ENCODE measurements at places on chromosomes 2 and 18.
A peak's percentile ranks its signal among the peaks of the same experiment; 100 is the strongest.

- DNase-seq, result no peak
Observed at GRCh38 chr2:197369228-197369932, 58.8 kb upstream of the ANKRD44 start.

DNA sequence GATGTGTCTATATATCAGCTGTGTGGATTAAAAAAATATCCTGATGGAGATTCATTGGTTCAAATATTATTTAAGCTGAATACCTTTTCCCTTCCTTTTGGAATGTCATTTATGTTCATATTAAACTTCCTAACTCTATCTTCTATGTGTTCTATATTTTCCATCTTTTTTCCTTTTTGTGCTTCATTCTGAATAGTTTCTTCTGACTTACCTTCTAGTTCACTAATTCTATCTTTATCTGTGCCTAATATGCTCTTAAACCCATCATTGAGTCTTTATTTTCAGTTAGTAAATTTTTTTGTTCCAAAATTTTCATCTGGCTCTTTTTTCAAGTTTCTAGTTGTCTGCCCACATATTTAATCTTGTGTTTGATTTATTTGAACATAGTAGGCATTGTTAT, 219.4 kb upstream of the STON1 start:
- no peak for DNase-seq

- no peak for DNase-seq
Observed at GRCh38 chr2:181123798-181124231, 143.4 kb downstream of the UBE2E3 start.

GRCh38 chr2:129936334-129936934, 43.0 kb upstream of the RAB6C start:
- DNase-seq, result no peak

- DNase-seq, result no peak
Observed at GRCh38 chr2:64656379-64656778, 2.7 kb upstream of the SERTAD2 start.

GRCh38 chr2:53694096-53694771, 73.4 kb upstream of the CHAC2 start:
- DNase-seq, result no peak

DNA sequence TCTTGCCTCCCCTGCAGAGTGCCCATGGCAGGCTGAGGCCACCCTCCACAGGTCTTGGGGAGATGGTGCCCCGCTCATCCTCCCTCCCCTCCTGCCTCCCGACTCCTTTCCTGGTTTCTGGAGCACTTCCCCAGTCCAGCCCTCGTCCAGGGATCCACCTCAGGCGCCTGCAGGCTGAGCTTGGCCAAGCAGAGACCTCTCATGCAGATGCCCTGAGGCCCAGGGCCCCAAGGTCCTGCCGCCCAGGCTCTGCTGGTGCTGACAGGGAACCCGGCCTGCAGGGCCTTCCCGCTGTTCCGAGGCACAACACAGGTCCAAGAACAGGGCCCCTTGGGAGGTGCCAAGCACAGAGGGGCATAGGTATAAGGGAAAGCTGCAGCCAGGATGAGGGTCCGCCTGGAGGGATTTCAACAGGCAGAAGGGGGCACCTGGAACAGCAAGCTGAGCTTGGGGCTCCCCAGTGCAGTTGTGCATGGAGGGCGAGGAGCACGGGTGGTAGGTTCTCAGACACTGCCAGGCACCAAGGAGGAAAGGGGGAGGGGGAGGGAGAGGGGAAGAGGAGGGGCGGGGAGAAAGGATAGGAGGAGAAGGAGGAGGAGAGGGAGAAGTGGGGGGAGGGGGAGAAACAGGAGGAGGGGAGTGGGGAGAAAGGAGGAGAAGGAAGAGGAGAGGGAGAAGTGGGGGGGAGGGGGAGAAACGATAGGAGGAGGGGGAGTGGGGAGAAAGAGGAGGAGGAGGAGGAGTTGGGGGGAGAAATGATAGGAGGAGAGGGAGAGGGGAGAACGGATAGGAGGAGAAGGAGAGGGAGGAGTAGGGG, 1.2 kb upstream of the ANO7 start:
- no peak for DNase-seq

DNA sequence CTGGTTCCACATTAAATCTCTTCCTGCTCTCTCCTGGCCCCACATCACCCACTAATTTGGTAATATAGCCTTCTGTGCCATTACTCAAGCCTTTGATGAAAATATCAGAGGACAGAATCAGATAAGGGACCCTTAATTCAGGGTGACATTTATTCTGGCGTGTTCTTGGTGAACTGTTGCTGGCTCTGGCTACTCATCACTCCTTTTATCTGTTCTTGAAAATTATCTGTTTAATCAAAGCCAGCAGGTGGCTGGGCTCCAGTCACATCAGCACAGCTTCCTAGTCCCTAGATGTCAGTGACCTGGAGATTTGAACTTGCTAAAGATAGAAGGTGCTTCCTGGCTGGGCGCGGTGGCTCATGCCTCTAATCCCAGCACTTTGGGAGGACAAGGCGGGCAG, 26.9 kb upstream of the SLC35F6 start:
- no peak for DNase-seq

DNA sequence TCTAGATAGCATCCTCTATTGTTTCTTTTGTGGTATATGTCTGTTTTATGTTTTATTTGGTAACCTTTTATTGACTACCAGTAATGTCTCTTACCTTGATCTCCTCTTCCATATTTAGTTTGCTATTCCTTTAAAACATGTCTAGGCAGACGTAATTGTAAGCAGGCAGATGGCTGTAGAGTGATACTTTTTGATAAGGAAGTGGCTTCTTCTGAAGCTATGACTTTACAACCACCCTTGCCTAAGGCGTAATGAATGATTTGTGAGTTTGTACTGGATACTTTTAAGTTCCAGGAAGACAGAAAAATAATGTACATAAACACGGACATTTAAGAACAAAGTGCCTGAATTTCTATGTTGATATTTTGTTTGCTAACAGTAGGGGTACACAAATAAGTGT, 85.6 kb downstream of the ZNF804A start:
- DNase-seq, result no peak

- DNase-seq, result no peak
Observed at GRCh38 chr2:191446910-191447309, 201.7 kb downstream of the MYO1B start.

DNA sequence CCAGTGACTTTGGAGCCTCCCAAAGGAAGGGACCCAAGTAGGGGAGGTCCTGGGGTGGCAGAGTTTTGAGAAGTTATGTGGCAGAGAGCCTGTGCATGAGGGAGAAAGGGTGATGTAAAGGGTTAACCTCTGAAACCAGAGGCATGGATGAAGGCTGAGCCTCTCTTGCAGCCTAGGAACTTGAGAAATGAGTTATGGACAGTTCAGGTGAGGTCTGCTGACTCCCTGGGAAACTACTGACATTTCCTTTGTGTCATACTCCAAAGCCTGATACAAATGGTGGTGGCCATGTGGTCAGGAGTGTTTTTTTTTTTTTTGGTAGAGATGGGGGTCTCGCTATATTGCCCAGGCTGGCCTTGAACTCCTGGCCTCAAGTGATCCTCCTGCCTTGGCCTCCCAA, 12.4 kb upstream of the GNLY start:
- DNase-seq, result no peak

DNA sequence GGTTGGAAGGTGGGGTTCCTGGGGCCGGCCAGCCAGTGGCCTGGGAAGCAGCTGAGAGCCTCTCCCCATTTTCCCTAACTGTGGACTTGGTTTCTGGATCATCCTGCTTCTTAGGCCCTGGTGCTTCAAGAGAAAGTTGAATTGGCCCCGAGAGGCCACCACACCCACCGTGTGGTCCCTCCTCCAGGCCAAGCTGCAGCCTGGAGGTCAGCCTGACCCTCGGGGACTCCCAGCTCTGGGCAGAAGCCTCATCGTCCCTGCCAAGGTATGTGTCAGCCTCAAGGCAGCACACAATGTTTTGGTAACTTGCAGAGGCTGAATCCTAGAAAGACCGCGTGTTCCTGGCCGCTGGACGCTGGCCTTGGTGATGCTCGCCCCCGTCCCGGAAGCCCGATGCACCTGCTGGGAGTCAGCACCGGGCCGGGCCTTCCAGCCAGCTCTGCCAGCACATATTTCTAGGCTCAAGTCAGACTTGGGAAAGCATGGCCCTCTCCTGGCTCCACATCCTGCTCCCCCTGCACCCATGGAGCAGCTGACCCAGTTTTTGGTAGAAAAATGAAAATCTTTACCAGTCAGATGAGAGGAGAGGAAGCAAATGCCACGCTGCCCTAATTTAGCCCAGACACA, 72.6 kb downstream of the ACTR2 start:
- DNase-seq, result peak; percentile 39

DNA sequence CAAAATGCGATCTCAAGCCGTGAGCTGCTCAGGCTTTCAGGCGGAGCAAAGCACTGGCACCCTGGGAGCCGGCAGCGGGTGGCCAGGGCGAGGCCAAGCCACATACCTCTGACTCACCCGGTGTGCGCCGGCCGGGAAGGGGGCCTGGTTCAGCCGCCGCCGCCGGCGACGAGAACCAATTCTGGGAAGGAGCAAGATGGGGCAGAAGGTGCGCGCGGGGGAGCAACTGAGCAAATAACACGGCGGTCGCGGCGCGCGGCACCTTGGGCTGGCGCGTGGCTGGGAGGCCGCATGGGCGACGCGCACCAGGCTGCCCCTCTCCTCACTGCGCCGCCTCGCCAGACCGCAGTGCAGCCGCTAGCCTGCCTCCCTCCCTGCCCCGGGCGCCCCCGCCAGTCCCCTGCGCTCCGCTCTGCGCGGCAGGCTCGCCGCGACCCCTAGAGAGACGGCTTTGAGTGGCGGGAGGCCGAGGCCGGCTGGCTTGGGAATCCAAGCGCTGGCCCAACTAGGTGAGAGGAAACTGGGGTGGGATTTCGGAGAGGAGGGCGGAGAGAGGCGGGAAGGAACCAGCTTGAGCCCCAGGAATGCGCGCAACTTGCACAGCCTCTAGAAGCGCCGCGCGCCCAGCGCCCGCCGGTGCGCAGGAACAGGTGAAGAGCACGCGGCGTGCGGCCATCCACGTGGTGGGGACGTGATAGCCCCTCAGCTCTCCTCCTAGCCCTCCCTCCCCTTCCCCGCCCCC, 3.2 kb downstream of the NRP2 start:
- no peak for DNase-seq

GRCh38 chr2:231360881-231361371, 34.6 kb upstream of the B3GNT7 start:
- DNase-seq, result no peak

DNA sequence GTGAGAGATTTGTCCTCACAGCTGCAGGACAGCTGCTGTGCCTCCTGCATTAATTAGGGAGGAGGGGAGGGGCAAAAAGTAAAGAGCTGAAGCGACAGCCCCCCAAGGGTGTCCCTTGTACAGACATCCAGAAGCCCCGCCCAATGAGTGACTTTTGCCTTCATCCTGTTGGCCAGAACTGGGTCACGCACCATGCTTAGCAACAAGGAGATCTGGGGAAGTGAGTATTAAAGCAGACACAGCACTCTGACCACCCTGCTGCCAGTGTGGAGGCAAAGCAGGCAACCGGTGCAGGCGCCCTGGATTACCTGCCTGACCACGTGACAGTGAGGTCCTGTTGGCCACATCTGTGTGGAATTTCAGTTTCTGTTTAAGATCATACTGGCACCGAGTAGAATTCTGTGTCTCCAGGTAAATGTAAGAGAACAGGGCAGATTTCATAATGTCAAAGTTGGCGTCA, 21.5 kb upstream of the BIN1 start:
- peak; percentile 72 for DNase-seq

- peak; percentile 78 for DNase-seq
Observed at GRCh38 chr2:203453858-203454451, 81.1 kb downstream of the RAPH1 start.

DNA sequence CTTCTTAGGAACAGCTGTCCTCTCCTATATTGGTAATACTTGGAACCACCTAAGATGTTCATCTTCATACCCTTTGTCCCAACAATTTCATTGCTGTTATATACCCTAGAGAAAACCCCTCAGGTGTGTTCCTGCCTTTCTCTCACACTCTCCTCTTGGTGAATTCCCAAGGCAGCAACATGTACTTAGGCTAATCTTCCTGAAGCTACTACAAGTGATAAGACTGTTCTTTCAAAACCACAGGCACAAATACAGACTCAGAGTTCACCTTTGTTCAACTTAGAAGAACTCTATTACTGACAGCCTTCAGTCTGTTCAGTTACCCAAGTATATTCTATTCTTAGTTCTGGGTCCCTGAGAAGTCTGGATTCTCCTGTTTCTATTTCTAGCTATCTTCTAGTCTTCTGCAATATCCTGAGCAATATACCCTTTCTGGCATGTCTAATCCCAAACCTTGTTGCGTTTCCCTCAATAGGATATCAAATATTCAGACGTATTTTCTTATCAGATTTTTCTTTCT, 247.7 kb upstream of the STON1 start:
- DNase-seq, result no peak

GRCh38 chr2:133248264-133248663, 320.0 kb downstream of the NCKAP5 start:
- no peak for DNase-seq

GRCh38 chr2:54551123-54551756, 95.1 kb downstream of the SPTBN1 start:
- DNase-seq, result no peak

- no peak for DNase-seq
Observed at GRCh38 chr2:14272396-14273075, 360.0 kb upstream of the LRATD1 start.

GRCh38 chr18:63949068-63949737, at the start of gene HMSD:
Gene HMSD, plus strand, starts transcription at chr18:63949301. Its CDS starts 4,155 bp downstream, at chr18:63953456.
- DNase-seq, result peak; percentile 69

GRCh38 chr2:69033461-69034095, 20.6 kb downstream of the ANTXR1 start:
- no peak for DNase-seq

GRCh38 chr2:218002845-218003180, at the start of gene TNS1:
Gene TNS1, minus strand, starts transcription at chr2:218002995. Its CDS starts 123 bp downstream, at chr2:218002872.
- no peak for DNase-seq

GRCh38 chr2:223235986-223236385, 184.0 kb downstream of the KCNE4 start:
- DNase-seq, result no peak

- no peak for DNase-seq
Observed at GRCh38 chr18:47871288-47871687, 59.2 kb downstream of the SMAD2 start.

DNA sequence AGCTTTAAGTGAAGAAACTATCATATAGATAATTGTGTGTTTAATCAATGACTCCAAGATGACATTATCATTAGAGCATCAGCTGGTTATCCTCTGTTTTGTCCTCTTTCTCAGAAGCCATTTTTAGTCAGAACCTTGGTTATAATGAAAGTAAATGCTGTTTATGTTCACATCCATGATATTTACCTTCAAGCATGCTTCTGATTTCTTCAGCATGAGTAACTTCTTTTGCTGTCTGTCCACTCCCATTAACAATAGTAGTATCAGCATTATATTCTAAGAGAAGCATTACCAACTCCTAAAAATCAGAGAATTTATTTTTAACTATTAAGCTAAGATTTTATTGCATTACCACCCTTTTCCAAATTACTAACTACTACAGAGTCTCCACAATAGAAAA, 56.3 kb downstream of the OSBPL1A start:
- no peak for DNase-seq

- no peak for DNase-seq
Observed at GRCh38 chr2:176473177-176473576, 203.9 kb downstream of the MTX2 start.

- no peak for DNase-seq
Observed at GRCh38 chr2:213145715-213146242, 5.6 kb downstream of the IKZF2 start.
